ENCODE measurements at places on chromosomes 11 and 22. TPM values are rescaled to one million over a fixed set of nuclear protein-coding genes. Genes with fewer than 3 reads are reported as not detected.

DNA sequence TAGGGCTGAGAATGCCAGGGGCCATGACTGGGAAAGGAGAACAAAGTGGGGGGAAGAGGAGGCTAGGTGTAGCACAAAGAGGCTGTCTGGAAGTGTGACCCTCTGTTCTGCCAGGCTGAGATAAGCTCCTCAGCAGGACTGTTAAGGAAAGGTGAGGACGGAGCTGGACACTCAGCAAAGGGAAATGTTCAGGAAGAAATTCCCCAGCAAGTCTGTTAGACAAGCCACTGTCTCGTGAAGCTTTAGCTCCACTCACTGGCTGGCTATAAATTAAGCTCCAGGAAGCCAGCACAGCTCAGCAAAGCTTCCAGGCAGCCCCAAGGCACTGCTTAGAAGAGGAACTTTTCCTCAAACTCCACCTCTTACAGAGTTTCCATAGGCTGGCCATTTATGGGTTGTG, 181.2 kb upstream of the API5 start:
- peak; percentile 36 for DNase-seq

GRCh38 chr11:128825050-128825784, 41.9 kb downstream of the KCNJ1 start:
- DNase-seq, result no peak

DNA sequence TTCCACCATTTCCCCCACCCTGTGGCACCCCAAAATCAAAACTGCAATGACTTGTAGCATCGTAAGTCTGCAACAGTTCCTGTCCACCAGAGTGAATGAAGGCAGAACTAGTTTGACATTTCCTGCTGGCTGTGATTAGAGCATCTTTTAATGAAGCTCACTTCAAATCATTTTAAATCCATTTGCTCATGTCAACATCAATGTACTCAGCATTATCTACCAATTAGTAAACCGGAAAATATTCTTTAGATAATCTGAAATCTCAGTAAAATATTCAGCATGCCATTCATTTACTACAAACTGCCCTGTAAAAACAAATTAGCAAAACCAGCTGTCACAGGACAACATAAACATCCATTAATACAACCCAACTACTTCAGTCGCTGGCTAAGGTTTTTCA, 38.1 kb downstream of the CADM1 start:
- DNase-seq, result no peak

The NPAS4 gene
- under 0.01 TPM for total RNA-seq

- DNase-seq, result no peak
Observed at GRCh38 chr11:68200639-68201038, 12.5 kb downstream of the KMT5B start.

GRCh38 chr22:45738206-45738605, 66.6 kb downstream of the ATXN10 start:
- DNase-seq, result no peak

GRCh38 chr11:77568306-77568705, 21.4 kb upstream of the AQP11 start:
- DNase-seq, result no peak

GRCh38 chr22:50673231-50674129, 857 bp downstream of the SHANK3 start:
- peak; percentile 47 for DNase-seq

The ISX gene
- not detected for total RNA-seq

DNA sequence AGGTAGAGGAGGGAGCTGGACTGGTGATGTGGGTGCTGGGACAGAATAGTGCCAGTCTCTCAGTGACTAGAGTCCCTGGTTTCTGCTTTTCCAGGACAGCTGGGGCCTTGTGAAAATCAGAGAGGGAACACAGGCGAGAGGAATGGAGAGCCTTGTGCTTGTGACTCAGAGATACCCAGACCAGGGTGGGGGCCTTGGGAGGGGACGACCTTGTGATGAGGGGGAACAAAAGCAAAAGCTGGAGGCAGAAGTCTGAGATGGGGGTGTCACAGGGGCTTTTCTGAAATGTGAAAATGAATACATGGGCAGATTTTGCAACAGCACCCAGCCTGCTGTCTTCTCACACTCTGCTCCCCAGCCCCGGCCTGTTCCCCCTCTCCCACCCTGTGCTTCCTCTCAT, 3.4 kb upstream of the NR1H3 start:
- no peak for DNase-seq

GRCh38 chr11:6876914-6877313, 489 bp downstream of the OR10A4 start:
- no peak for DNase-seq

DNA sequence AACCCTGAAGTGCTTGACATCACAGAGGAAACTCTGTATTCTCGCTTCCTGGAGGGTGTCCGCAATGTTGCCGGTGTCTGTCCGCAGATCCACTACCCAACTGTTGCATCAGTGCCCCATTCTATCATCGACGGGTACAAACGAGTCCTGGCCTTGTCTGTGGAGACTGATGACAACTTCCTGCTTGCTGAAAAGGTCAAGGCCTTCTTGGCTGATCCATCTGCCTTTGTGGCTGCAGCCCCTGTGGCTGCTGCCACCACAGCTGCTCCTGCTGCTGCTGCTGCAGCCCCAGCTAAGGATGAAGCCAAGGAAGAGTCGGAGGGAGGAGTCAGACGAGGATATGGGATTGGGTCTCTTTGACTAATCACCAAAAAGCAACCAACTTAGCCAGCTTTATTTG, 42.9 kb upstream of the DAGLA start:
- no peak for DNase-seq
